ENCODE measurements at places on chromosomes 13 and 19. TPM values are rescaled to one million over a fixed set of nuclear protein-coding genes. Genes with fewer than 3 reads are reported as not detected.
A peak's percentile ranks its signal among the peaks of the same experiment; 100 is the strongest.

- peak; percentile 95 for DNase-seq
These were observed 83.5 kb upstream of the FNDC3A start for GRCh38 chr13:48892053-48892687.

DNA sequence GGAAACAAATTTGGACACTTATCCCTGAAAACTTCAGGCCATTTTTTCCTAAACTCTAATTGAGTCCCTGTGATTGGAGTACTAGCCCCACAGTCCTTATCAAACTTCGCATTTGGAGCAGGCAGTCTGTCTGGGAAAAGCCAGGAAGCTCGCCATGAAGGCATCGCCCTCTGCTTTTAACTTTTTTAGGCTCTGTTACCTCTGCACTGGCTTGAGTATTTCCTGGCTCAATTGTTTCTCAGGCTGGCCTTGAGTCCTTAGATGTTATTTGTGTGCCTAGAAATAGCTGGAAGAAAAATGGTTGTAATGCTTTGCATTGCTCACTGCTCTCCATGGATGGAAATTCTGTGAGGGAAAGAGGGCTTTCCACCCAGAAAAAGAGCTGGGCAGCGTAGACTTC, 24.2 kb downstream of the ACTN4 start:
- no peak for DNase-seq

DNA sequence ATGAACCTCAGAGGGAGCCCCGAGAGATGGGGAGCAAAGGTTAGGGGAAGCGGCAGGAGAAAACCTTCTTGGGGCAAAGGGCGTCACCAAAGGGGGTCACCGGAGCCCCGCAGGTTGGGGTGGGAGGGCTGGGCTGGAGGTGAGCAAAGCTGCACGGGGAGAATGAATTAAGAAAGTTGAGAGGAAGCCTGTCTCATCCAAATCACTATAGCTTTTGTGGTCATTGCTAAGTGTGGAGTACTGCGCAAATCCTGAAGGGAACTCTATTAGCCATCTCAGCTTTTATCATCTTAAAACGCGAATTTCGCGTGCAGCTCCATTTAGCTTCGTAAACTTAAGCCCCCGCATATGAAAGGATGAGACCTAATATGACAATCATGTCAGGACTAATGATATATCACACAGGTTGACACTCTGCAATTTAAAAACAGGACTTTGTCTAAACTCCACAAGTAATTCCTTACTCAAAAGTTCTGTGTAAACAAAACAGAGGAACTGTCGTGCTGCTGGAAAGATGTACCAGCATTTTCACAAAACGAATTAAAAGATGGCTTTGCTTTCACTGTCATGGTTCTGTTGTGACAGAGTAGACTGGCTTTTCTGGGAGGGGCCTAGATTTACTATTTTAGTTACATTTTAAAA, 631 bp downstream of the LACC1 start:
- peak; percentile 46 for DNase-seq

DNA sequence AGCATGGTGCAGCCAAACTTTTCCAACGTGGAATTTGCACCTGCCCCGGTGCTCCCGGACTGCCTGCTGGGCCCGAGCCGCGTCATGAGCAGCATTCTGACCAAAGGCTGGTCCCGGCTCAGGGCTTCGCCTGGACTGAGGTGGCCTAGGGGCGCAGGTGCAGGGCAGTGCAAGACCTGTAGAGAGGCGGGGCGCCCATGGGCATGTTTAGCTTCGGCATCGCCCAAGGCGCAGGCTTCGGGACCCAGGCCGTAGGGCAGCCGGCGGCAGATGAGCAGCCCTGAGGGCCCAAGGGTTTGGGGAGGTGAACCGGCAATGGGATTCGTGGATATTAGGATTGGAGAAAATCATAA, 23.8 kb downstream of the LRFN3 start:
- DNase-seq = no peak

DNA sequence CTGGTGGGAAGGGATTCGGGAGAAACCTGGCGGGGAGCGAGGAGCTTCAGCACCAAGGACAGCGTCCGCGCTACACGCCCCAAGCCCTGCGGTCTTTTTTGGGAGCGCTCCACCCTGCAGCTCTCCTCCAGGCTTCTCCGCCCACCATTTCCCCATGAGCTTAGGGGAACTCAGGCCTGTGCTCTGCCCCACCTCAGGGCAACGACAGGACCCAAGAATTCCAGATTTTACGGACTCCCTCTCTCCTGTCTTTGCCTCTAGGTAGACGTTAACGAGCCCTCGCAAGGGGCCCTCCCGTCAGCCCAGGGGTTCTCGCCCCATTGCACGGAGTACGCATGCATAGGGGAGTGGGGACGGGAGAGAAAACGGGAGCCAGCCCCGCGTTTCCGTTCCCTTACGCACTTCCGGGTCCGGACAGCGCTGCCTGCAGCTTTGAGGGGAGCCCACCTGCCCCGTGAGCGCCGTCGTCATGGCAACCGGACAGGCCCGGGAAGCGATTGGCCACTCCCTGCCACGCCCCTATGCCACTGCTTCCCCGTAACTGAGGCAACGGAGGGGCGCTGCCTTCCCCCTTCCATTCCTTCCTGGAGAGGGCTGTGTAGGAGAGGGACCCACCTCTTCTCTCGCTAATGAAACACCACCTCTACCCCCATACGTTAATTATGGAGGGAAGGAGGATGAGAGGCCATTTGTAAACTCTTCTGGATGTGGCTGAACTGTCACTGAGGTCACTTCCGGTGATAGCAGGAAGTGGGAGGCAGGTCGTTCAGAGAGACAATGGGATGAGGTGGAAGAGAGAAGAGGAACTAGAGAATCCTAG, 20.8 kb downstream of the NOVA2 start:
- DNase-seq = peak; percentile 71

DNA sequence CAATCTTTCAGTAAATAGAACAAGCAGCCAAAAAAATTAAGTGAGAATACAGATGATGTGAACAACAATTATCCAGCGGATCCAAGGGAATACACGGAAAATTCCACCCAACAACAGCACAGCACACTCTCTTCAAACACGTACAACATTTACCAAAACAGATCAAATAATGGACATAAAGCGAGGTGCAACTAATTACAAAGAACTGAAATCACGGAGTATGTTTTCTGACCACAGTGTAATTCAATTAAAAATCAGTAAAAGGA, 26.2 kb downstream of the MIER2 start:
- DNase-seq = no peak

- no peak for DNase-seq
These were observed 6.7 kb downstream of the COL4A1 start for GRCh38 chr13:110300090-110300815.

DNA sequence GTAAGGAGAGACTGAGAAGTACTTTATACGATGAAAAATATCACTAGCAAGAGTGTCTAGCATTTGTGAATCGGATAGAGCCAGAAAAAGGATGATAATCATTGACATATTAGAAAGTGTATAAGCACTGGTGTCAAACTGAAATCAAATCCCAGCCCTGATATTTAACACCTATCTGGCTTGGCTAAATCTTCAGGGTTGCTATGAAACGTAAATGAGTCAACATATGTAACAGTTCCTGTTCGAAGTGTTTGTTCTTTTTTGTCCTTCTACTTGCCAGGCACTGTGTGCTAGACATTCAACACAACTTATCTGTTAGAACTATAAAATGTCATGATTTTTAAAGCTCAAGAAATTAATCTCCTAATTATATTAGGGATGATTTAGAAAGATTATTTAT, 40.8 kb downstream of the SERPINE3 start:
- DNase-seq = peak; percentile 62

- no peak for DNase-seq
These were observed 5.1 kb downstream of the ZNF555 start for GRCh38 chr19:2846180-2846894.

DNA sequence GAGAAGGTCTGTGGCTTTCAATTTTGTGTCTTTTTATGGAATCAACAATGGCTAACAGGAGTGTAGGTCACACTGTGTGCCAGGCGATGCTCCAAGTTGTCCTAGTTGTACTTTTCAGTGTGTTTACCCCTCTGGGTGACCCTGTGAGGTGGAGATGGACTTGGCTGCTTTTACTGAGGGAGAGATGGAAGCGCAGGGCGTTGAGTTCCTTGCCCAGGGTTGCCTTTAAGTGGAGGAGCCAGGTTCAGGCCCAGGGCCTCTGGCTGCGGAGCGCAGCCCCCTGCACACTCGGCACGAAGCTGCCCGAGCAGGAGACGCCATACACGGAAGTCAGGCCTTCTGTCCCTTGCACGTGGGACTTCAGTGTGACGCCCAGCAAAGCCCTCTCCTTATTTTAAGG, 112.8 kb downstream of the RAB20 start:
- no peak for DNase-seq

DNA sequence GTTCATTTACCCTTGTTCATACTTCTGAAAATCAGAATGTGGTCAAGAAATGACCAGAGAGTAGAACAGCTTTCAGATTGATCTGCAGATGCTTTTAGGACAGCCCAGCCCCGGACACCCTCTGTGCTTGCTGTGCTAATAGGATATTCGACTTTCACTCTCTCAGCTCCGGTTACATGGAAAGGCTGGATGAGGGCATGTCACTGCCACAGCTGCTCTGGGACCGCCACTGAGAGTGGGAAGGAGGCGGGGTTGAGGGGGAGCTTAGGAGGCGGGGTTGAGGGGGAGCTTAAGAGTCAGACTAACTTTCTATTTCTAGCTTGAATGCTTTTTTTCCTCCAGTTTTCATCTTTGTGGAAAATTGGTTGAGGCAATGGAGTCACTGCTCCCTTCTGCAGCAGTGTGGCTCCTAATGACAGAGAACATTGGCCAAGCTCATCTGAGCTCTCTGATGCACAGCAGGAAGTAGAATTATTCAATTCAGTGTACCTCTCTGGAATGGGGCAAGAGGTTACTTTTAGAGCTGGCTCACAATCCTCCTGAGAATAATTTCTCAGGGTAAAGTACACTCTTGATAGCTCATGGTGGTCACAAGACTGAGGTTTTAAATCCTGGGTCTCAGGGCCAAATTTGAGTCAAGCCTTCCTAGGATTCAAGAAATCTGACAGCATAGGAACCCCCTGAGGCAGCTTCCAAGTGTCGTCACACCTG, 74.6 kb upstream of the NPAS1 start:
- peak; percentile 72 for DNase-seq

DNA sequence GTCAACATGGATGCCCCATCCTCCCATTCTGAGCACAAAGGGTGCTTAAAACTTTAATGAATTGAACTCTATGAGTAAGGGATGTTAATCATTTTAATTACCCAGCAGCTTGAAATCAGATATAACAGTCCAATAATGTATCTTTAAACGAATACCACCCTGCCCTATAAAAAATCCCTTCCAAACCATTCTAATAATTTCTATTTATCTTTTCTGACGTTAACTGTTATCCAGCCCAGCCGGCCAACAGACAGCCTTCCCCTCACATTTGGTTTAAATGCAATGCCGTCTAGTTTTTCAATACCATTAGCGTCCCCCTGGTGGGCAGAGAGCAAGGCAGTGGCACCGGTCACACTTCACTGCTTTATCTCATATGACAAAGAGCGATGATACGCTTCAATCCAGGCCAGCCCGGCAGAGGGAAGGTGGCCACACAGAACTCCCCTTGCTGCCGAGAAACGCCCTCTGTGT, 402.2 kb upstream of the ZNF507 start:
- no peak for DNase-seq

DNA sequence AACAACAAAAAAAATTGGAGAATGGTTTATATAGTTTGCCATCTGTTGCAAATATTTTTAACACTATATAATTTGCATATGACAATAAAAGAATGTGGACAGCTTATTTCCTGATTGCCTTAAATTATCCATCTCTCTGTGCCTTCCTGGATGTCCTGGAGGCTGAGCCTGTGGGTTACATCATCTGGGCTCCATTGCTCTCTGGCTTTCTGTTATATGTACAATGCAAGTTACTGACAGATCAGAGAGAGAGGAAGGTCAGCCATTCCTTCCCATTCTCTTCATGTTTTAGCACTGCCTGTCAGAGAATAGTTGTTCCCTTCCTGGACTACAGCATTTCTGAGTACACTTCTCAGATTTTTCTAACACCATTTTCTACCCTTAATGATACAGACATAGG, 758.3 kb upstream of the PCDH20 start:
- DNase-seq = no peak

GRCh38 chr13:94749162-94749561, 36.8 kb upstream of the SOX21 start:
- DNase-seq = no peak

DNA sequence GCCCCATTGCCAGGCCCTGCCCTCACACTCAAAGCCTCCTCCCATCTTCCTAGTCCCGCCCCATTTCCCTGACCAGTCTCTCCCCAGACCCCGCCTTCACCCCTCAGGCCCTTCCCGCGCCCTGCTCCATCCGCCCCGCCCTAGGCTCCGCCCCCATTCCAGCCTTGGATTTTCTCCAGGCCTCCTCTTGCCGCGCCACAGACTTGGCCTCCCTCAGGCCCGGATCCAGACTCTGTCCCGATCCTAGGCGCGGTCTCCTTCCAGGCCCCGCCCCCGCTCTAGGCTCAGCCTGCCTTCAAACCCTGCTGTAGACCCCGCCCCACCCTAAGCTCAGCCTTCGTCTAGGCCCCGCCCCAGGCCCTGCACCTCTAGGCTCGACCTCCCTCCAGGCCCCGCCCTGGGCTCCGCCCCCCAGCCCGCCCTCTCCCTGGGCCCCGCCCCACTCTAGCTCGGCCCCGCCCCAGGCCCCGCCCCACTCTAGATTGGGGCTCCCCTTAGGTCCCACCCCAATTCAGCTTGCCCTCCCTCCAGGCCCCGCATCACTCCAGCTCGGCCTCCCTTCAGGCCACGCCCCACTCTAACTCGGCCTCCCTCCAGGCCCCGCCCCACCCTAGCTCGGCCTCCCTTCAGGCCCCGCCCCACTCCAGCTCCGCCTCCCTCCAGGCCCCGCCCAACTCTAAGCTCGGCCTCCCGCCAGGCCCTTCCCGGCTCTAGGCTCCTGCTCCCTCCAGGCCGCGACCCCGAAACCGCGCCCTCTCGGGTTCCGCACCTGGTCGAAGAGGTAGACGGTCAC, 18.5 kb downstream of the LMTK3 start:
- peak; percentile 99 for DNase-seq

GRCh38 chr13:23743278-23744076, 145.7 kb downstream of the MIPEP start:
- DNase-seq = no peak

GRCh38 chr13:48772908-48773307, 119.2 kb downstream of the CYSLTR2 start:
- no peak for DNase-seq

GRCh38 chr19:14542711-14543328, 13.4 kb downstream of the TECR start:
- DNase-seq = peak; percentile 77

DNA sequence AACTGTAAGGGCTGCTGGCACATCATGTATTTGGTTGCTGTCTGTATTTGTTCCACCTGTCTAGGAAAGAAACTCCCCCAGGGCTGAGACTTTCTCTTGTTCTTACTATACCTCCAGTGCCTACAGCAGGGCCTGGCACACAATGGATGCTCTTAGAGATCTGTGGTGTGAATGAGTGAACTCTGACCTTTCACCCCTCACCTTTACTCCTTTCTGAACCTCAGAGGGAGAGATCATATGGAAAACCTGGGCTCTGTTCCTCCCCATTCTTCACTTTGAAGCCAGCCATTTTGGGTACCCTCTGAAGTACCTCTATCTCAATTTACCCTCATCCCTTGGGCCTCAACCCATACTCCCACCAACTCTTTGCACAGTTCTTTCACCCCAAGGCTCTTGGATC, 3.1 kb downstream of the DYRK1B start:
- no peak for DNase-seq

- DNase-seq = no peak
These were observed 420 bp downstream of the DMKN start for GRCh38 chr19:35512831-35513627.

The FPR2 gene
- total RNA-seq = not detected

The PTPRS gene
- 215 TPM for total RNA-seq

The RXFP2 gene
- not detected for total RNA-seq

The IZUMO1 gene
- not detected for total RNA-seq
